CD4-positive, alpha-beta memory T cell (primary cell): ENCODE measurements at places on chromosomes 2 and 18. TPM values are rescaled to one million over a fixed set of nuclear protein-coding genes. Genes with fewer than 3 reads are reported as not detected.

The FAM136A gene
- 26.2 TPM for total RNA-seq

The TGFA gene
- 4.2 TPM for total RNA-seq

The BCL11A gene
- total RNA-seq: 0.12 TPM

The TBC1D8 gene
- 2.0 TPM for total RNA-seq

The DNER gene
- total RNA-seq: not detected

The ZNF532 gene
- total RNA-seq: 7.8 TPM

The SLC8A1 gene
- 0.36 TPM for total RNA-seq

The NYAP2 gene
- total RNA-seq: not detected

The SLC5A7 gene
- not detected for total RNA-seq

The SNTG2 gene
- total RNA-seq: 0.96 TPM

The STK36 gene
- total RNA-seq: 25.8 TPM

The ARHGEF4 gene
- 2.5 TPM for total RNA-seq

The PDE1A gene
- not detected for total RNA-seq

The SKA1 gene
- 0.28 TPM for total RNA-seq

The ID2 gene
- total RNA-seq: 50.8 TPM

The PLGLB2 gene
- 6.9 TPM for total RNA-seq

The KLHL30 gene
- not detected for total RNA-seq

The SERPINB10 gene
- total RNA-seq: not detected

The ANKRD30BL gene
- not detected for total RNA-seq

The ADCYAP1 gene
- total RNA-seq: not detected

The SIX3 gene
- total RNA-seq: not detected

The RGPD3 gene
- 0.44 TPM for total RNA-seq

The GPR155 gene
- 20.4 TPM for total RNA-seq

The ARID5A gene
- 83.8 TPM for total RNA-seq

The PRKD3 gene
- total RNA-seq: 34.6 TPM

The INO80B gene
- total RNA-seq: 82.8 TPM

The PDCD1 gene
- total RNA-seq: 5.9 TPM

The HOXD4 gene
- not detected for total RNA-seq

The CAB39 gene
- 112 TPM for total RNA-seq

The PLEKHA3 gene
- total RNA-seq: 31.9 TPM

The FAHD2B gene
- total RNA-seq: 20.7 TPM

The SDC1 gene
- total RNA-seq: not detected

The NT5C1B gene
- total RNA-seq: not detected

The GEN1 gene
- 6.2 TPM for total RNA-seq

The ERBB4 gene
- not detected for total RNA-seq

The UPP2 gene
- not detected for total RNA-seq

The KRTCAP3 gene
- total RNA-seq: 23.6 TPM

The GPD2 gene
- total RNA-seq: 12.2 TPM

The TMEM37 gene
- not detected for total RNA-seq

The TGIF1 gene
- total RNA-seq: 95.1 TPM

The NEU4 gene
- not detected for total RNA-seq

The SMYD1 gene
- not detected for total RNA-seq

The TMEM169 gene
- 5.1 TPM for total RNA-seq

The SULT1C2 gene
- total RNA-seq: 0.06 TPM

The SERPINB13 gene
- not detected for total RNA-seq

The EFEMP1 gene
- not detected for total RNA-seq

The CCDC148 gene
- not detected for total RNA-seq

The DAW1 gene
- not detected for total RNA-seq

The OSGEPL1 gene
- 19.1 TPM for total RNA-seq

The VWA3B gene
- total RNA-seq: not detected

The TFCP2L1 gene
- total RNA-seq: 0.06 TPM

The TUBB8B gene
- total RNA-seq: not detected

The NFE2L2 gene
- 86.9 TPM for total RNA-seq

The RAB12 gene
- 20.8 TPM for total RNA-seq

The C1QL2 gene
- not detected for total RNA-seq

The CTLA4 gene
- 18.4 TPM for total RNA-seq

The CTIF gene
- total RNA-seq: 5.2 TPM

The AQP12A gene
- total RNA-seq: not detected

The CRYGD gene
- total RNA-seq: not detected
